Activated CD4-positive, alpha-beta T cell treated with anti-CD3 and anti-CD28 coated beads for 36 hours (primary cell): ENCODE measurements at places on chromosomes 1 and 21. TPM values are rescaled to one million over a fixed set of nuclear protein-coding genes. Genes with fewer than 3 reads are reported as not detected.

Gene PUM1
- total RNA-seq: 87.1 TPM

Gene AK5
- 9.9 TPM for total RNA-seq

Gene MPL
- not detected for total RNA-seq

DNA sequence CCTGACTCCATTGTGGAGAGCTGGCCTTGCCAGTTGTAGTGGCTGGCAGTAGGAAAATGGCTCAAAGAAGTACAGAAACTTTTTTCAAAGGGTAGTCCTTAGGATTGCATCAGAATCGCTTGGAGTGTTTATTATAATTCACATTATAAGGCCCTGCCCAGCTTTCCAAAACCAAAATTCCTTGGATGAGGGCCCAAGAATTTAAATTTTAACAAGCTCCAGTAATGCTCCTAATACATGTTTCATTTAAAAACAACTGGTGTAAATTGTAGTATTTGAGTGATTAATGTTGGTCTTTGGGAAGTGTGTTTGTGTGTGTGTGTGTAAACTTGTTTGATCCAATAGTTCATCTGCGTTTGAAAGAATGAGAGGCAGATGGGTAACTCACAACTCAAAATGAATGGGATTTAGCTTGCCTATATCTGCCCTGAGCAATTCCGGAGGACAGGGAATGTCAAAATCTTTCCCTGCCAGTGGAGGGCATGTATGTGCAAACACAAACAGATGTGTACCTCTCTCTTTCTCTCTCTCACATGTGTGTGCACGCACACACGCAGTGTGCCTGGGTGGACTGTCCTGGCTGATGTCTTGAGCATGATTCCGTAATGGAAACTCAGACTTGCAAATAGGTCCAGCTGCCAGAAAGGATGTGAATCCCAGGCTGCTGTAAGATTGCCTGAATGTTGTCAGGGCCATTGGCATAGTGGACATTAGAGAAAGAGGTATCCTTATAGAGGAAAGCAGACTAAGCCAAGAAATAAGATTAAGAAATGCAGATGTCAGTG is 293.1 kb downstream of the LMX1A start:
- DNase-seq: no peak

- no peak for DNase-seq
Measured at GRCh38 chr21:14318578-14318977, 64.4 kb downstream of the HSPA13 start.

DNA sequence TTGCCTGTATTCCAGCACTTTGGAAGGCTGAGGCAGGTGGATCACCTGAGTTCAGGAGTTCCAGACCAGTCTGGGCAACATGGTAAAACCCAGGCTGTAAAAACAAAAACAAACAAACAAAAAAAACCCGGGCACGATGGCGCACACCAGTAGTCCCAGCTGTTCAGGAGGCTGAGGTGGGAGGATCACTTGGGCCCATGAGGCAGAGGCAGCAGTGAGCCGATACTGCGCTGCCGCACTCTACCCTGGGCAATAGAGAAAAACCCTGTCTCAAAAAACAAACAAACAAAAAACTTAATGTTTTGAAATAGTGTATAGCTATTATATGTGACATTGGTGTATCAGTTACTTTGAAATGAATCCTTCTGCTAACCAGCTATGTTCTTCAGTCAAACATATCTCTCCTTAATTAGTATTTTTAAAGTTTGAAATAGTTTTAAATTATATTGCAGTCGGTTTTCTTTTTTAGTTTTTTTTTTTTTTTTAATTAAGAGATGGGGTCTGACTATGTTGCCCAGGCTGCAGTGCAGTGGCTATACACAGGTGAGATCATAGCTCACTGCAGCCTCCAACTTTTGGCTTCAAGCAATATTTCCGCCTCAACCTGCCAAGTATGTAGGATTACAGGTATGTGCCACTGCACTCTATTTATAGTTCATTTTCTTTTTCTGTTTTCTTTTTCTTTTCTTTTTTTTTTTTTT is 11.3 kb downstream of the SPEN start:
- DNase-seq: no peak

- no peak for DNase-seq
Measured at GRCh38 chr1:91529856-91530255, 29.2 kb downstream of the CDC7 start.

- DNase-seq: no peak
Measured at GRCh38 chr1:67802565-67802964, 30.7 kb downstream of the GNG12 start.

- DNase-seq: peak; percentile 79
Measured at GRCh38 chr1:1943834-1944570, 24.9 kb upstream of the TMEM52 start.

DNA sequence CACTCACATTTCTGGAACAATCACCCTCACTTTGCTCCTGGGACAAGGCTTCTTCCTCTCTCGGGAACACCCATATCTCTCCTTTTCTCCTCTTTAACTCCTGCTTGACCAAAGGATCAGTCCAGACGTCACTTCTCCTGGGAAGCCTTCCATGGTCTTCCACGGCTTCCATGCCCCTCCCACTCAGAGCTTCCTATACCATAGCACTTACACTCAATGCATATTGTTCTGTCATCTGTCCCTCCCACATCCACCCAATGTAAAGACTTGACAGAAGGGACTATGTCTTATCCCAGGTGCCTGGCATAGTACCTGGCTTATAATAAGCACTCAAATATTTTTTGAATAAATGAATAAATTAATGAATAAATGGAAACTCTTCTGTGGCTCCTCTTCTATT is 28.2 kb downstream of the CD34 start:
- no peak for DNase-seq

DNA sequence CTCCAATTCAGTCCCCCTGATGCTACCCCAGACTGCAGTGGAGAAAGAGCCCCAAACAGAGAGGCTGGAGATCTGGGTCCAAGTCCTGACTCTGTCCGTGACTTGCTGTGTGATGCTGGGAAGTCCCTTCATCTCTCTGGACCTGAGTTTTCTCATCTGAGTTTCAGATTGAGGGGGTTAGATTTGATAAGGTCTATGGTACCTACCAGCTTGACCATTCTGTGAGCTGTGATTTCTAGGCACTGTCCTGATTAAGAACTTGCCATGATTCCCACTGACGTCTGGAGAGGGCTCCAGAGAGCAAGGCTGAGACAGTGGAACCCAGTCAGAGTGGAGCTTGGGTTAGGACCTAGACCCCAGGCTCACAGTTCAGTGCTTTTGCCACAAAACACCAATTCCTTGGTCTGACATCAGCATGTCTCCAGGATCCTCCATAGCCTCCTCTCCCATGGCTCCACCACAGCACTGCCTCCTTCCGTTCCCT is 43.8 kb upstream of the DMBX1 start:
- DNase-seq: no peak

GRCh38 chr1:27469334-27469733 is 20.6 kb downstream of the WASF2 start:
- no peak for DNase-seq

DNA sequence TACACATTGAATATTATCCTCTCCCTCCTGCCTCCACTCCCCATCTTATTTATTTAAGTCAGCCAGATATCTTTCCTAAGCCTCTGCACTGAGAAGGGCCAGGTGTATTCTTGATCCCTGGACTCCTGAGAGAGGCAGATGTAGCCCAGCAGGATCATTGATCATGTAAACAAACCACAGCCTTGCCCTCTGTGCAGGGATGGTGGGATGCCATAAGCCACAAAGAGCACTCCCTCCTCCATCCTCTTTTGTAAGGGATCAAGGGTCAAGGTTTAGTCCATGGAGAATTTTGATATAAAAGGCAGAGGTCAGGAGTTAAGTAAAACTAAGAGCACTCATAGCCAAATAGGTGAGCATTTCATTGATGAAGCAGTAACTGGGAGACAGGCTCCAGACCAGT is 17.3 kb downstream of the PHGDH start:
- DNase-seq: no peak

DNA sequence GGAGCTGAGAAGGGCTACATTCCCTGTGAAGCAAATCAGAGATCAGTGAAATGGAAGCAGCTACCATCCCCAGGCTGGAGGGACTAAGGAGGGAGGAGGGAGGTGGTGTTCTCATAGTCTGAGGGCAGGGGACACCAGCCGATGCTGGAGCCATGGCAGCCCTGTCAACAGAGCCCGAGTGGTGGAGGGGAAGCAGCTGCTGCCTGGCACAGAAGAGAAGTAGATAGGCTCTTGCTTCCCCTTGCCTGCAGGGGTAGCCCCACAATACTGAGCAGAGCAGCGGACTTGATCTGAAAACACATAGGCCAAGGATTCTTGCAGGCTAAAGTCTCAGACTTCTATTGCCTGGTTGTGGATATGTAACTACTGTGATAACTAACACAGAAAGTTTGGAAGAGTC is 255.1 kb downstream of the FGGY start:
- no peak for DNase-seq

DNA sequence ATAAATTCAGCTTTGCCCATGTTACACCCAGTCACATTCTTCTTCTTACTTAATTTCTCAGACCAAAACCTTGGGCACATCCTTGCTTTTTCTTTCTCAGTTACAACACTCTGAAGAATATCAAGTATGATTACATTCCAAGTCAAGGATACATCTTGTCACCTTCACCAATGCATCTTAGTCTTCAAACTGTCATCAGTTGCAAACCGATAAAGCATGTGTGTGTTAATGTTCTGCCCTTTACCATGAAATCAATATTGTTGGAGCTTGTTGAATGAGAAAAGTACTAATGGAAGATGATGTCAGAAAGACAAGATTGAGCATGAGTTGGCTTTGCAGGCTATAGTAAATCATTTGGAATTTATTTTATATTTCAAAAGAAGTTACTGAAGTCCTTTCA is 764.6 kb downstream of the NCAM2 start:
- DNase-seq: no peak
